ENCODE measurements at places on chromosomes 7 and 10.
A peak's percentile ranks its signal among the peaks of the same experiment; 100 is the strongest.

- H3K4me1 ChIP-seq: no peaks in the 10 kb centered on the region
- H3K27me3 ChIP-seq: no peaks in the 10 kb centered on the region
- no peak for DNase-seq
- H3K4me3 ChIP-seq: no peak overlapping the region
- H3K36me3 ChIP-seq: no peaks in the 10 kb centered on the region
- no peak overlapping the region for H3K27ac ChIP-seq
Observed at GRCh38 chr10:78794736-78795455, 273.9 kb upstream of the ZMIZ1 start.

GRCh38 chr7:23680414-23681405 lies 711 bp downstream of the FAM221A start:
- peak; percentile 89 for DNase-seq
- peak overlapping the region; percentile 89 for H3K4me3 ChIP-seq
- H3K4me1 ChIP-seq: peaks cover 2% of the 10 kb centered on the region
- H3K36me3 ChIP-seq: no peaks in the 10 kb centered on the region
- peak overlapping the region; percentile 88 for H3K27ac ChIP-seq
- no peaks in the 10 kb centered on the region for H3K27me3 ChIP-seq

DNA sequence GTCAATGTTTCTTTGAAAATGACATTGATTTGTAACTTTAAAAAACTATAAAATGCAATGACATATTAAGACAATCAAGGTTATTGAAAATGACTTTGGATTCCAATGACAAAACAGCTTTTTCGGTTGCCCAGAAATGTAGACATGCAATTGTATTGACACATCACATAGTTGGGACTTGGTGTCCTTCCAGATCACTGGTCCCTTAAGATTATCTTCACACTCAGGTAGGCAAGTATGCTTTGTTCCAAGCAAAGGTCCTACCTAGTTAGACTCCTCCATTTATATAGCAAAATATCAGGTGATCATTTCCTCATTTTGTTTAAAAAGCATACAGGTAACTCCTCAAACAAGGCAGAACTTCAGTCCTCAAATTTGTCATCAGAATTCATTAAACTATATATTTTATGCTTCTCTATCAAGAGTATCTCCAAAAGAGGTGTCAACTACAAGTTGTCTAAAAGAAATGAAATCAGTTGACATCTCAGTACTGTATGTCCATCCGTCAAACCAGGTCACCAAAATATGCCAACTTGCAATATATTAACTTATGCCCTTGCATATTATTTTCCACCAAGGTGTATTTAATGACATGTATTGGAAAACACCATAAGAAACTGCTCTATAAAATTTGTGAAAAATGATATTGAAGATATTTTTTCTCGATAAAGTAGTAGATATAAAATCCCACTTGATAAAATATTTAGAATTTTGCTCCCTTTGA lies 64.6 kb downstream of the TSPAN12 start:
- H3K27me3 ChIP-seq: no peaks in the 10 kb centered on the region
- H3K4me1 ChIP-seq: peaks cover 4% of the 10 kb centered on the region
- no peak overlapping the region for H3K27ac ChIP-seq
- H3K36me3 ChIP-seq: peaks cover 13% of the 10 kb centered on the region
- no peak for DNase-seq

DNA sequence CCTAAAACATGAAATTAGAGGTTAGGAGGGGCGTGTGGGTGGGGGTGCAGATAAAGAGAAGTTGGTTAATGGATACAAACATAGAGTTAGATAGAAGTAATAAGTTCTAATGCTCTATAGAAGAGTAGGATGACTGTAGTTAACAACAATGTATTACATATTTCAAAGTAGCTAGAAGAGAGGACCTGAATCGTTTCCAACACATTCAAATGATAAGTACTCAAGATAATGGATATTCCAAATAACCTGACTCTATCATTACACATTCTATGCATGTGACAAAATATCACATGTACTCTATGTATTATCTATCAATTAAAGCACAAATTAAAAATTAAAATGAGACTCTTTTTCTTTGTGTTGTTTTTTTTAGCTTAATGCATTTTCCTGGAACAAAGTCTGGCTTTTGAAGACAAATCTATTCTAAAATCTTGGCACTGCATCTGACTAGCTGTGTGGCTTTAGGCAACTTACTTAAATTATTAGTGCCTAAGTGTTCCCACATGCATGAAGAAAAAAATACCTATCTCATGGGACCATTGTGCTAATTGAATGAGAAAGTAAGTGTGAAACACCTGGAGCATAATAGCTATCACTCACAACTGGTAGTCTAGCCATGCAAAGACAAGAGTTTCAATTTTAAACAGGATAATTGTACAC lies 75.7 kb downstream of the SEMA3C start:
- peaks cover 5% of the 10 kb centered on the region for H3K4me1 ChIP-seq
- no peaks in the 10 kb centered on the region for H3K36me3 ChIP-seq
- H3K27me3 ChIP-seq: no peaks in the 10 kb centered on the region
- H3K27ac ChIP-seq: no peak overlapping the region

- no peak for DNase-seq
- H3K4me1 ChIP-seq: peaks cover 7% of the 10 kb centered on the region
- no peak overlapping the region for H3K4me3 ChIP-seq
- no peak overlapping the region for H3K27ac ChIP-seq
- no peaks in the 10 kb centered on the region for H3K27me3 ChIP-seq
Observed at GRCh38 chr7:29139191-29139590, 7.1 kb downstream of the CPVL start.

GRCh38 chr7:112951070-112951469 lies 135.6 kb downstream of the GPR85 start:
- H3K27ac ChIP-seq: no peak overlapping the region
- no peaks in the 10 kb centered on the region for H3K27me3 ChIP-seq
- H3K4me1 ChIP-seq: no peaks in the 10 kb centered on the region
- no peaks in the 10 kb centered on the region for H3K36me3 ChIP-seq

DNA sequence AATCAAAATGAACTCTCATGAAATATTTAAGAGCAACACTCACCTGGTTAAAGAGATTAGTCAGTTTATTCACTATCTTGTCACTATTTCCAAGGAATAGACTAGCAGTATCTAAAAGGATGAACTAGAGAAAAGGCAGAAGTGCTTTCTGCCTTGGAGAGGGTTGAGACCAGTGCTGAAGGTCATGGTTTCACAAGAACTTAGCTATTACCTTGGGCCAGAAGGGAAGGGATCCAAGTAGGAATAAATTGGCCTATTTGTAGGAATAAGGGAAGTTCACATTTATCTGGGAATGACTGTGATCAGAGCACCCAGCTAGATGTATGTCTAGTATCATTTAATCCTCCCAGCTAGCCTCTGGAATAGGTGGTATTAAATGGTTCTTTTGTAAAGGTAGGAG lies 347.2 kb downstream of the LRMDA start:
- no peaks in the 10 kb centered on the region for H3K36me3 ChIP-seq
- DNase-seq: no peak
- H3K4me3 ChIP-seq: no peak overlapping the region
- H3K27ac ChIP-seq: no peak overlapping the region
- no peaks in the 10 kb centered on the region for H3K4me1 ChIP-seq

DNA sequence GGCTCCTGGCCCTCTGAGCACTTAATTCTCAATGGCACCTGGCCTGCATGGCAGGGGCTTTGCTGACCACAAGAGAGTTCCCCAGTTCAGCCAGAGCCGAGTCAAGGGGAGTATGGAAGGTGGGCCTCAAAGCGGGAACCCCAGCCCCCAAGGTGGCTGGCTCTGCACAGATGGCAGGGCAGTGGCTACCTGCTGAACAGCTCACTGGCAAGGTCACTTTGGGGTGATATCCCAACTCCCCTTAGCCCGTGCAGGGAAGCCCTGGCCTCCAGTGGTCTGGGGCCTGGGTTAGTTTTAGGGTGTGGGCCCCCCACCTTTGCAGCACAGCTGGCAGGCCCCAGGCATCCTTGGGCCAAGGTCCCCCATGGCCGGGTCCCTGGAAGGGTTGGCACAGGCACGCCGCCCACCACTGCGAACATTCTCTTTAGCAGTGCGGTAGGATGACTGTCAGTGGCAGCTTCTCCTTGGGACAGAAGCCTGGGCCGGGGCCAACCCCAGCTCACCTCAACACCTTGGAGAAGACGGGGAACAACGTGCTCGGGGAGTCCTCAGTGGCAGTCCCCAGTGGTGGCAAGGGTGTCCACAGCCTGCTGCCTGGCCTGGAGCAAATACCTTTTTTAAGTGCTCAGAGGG lies 36.8 kb downstream of the PPIF start:
- H3K27ac ChIP-seq: no peak overlapping the region
- H3K36me3 ChIP-seq: peaks cover 53% of the 10 kb centered on the region
- H3K27me3 ChIP-seq: no peaks in the 10 kb centered on the region
- H3K4me1 ChIP-seq: no peaks in the 10 kb centered on the region

DNA sequence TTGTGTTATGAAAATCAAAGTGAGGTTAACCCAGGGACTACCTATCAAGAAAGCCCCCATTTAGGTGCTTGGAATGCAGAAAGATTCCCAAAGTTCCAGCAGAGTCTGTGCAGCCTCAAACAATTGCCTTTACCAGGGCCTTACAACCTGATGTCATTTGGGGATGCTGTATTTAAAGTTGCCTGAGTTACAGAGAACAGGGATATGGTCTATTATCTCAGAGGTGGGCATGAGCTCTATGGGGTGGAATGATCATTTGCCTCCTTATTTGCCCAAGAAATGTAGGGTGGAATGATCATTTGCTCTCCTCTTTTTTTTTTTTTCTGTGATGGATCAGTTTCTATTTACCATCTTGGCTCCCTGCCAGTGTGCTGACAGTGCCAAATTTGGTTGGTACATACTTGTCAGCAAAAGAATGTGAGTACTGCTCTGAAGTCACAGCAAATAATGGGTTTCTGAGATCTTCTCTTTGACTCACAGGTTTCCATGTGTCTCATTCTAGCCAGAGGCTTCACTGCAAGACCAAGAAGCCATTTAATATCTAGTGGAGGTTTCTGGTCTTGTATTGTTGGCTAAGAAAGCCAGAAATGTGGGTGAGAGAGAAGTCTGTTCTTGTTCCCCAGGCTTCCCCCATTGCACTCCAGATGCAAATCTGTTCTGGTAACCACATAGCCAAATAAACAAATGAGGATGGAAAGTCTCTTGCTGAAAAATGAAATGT lies 45.5 kb upstream of the ZNRF2 start:
- H3K27ac ChIP-seq: no peak overlapping the region
- H3K4me3 ChIP-seq: no peak overlapping the region
- no peaks in the 10 kb centered on the region for H3K27me3 ChIP-seq

DNA sequence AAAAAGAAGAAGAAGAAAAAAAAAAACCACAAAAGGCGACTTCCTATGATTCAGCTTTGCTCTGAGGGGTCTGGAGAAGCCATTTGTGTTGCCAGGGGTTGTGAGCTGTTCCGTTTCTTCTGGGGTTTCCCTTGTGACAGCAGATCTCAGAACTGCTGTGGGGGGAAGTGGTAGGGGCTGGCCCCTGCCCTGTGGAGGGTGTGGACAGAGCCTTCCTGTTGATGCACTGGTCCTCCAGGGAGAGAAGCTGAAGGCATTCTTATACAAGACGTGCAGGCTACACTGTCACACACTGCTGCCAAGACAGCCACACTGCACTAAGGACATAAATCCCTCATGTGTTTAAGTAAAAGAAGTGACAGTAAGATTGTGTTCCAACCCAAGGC lies 17.3 kb upstream of the CSGALNACT2 start:
- H3K4me3 ChIP-seq: no peak overlapping the region
- no peak overlapping the region for H3K27ac ChIP-seq
- H3K36me3 ChIP-seq: no peaks in the 10 kb centered on the region
- DNase-seq: no peak
- no peaks in the 10 kb centered on the region for H3K4me1 ChIP-seq
- no peaks in the 10 kb centered on the region for H3K27me3 ChIP-seq

- DNase-seq: no peak
- H3K4me3 ChIP-seq: no peak overlapping the region
- no peaks in the 10 kb centered on the region for H3K4me1 ChIP-seq
- H3K36me3 ChIP-seq: no peaks in the 10 kb centered on the region
Observed at GRCh38 chr7:15750727-15751126, 64.2 kb upstream of the MEOX2 start.

DNA sequence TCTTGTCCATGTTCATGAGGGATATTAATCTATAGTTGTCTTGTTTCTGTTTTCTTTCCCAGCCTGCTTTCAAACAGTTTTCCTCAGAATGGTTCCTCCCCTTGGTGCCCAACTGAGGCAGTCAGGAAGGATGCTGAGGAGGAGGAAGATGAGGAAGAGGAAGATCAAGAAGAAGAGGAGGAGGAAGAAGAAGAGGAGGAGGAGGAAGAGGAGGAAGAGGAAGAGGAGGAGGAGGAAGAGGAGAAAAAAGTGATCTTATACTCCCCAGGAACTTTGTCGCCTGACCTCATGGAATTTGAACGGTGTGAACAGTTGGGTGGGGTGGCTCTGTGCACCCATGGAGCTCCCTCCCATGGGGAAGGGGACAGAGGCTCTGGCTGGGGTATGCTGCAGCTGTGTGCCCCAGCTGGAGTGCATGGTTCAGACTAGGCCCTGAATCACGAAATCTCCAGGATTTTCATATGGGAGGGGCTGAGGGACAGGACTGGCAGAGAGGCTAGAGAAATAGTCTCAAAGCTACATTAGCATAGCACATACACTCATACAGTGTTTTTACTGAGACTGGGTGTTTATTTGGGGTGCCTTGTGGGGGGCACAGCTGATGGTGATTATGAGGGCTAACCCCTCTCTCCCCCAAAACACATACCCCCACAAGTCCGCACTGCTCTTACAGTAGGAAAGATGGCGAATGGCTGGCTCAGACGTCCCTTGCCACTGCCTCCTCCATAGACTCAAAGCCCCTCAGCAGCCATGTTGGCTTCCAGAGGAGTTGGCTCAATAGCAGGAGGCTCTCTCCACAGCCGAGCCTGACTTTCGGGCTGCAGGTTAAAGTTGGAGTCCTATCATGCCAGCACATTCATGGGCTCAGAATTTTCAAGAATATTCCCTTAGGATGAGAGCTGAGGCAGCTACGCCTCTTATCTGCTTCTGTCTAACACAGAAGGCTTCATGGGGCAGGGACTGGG lies 11.9 kb downstream of the STRA8 start:
- no peak overlapping the region for H3K4me3 ChIP-seq
- H3K27me3 ChIP-seq: no peaks in the 10 kb centered on the region
- no peaks in the 10 kb centered on the region for H3K36me3 ChIP-seq

DNA sequence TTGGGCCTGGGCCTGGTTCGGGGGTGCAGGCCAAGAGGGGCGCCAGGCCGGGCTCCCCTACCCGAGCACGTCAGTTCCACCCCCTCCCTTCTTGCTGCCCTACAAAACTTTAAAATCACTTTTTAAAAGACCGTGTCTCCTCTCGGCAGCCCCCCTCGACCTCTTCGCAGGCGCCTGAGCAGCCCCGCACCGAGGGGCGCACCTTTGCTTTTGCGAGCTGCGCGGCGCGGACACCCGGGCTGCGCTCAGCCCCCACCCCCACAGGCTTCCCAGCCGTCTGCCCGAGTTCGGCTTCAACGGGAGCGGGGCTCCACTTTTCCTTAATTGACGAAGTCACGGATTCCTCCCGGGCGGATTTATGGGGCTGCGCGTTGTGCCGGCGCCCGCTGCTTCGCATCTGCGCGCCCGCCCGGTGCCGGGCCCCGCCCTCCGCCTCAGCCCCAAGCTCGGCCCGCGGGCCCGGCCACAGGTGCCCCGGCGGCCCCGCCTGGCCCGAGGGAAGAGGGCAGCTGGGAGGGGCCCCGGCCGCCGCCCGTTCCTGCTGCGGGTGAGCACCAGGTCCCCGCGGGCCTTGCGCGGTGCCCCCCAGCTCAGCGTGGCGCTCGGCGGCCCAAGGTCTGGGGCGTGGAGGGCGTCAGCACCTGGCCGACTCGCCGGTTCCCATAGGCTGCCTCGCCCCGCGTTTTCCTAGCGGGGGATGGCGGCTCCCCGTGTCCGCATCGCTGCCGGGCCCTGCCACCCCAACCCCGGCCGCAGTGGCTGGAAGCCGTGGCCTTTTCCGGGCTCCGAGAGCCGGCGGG lies 10.8 kb upstream of the MNX1 start:
- no peak overlapping the region for H3K4me3 ChIP-seq
- no peak overlapping the region for H3K27ac ChIP-seq
- no peaks in the 10 kb centered on the region for H3K36me3 ChIP-seq

Data from small intestine (tissue), 16 donors.